ENCODE measurements at places on chromosomes 3 and 15. TPM values are rescaled to one million over a fixed set of nuclear protein-coding genes. Genes with fewer than 3 reads are reported as not detected.
A peak's percentile ranks its signal among the peaks of the same experiment; 100 is the strongest.

Gene MAP3K13
- total RNA-seq, result 6.8 TPM

DNA sequence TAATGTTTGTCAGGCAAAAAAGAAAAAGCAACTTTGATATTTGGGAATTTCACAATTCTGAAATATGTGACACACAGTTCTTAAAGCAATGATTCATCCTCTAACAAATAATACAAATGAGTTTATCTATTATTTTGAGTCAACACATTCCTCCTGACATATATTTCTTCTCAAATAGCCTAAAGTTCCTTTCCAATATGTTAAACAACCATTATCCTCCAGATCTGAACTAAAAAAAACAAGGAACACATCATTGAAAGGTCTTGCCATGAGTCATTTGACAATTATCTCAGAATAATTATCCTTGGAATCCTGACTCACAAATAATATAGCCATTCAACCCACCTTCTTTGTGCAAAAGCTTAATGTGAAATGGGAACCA, 208.7 kb upstream of the CDIN1 start:
- H3K27ac ChIP-seq, result no peak overlapping the region
- no peaks in the 10 kb centered on the region for H3K36me3 ChIP-seq
- no peak overlapping the region for H3K4me3 ChIP-seq
- no peak for DNase-seq

Gene RLBP1
- not detected for total RNA-seq

GRCh38 chr3:64905906-64906410, 218.2 kb upstream of the ADAMTS9 start:
- H3K4me1 ChIP-seq, result no peaks in the 10 kb centered on the region
- no peaks in the 10 kb centered on the region for H3K27me3 ChIP-seq
- no peak overlapping the region for H3K4me3 ChIP-seq

- no peaks in the 10 kb centered on the region for H3K36me3 ChIP-seq
- no peak overlapping the region for H3K4me3 ChIP-seq
- H3K27ac ChIP-seq, result no peak overlapping the region
- H3K27me3 ChIP-seq, result no peaks in the 10 kb centered on the region
These were observed 339.9 kb upstream of the RBMS3 start for GRCh38 chr3:28940994-28941393.

- no peak overlapping the region for H3K4me3 ChIP-seq
These were observed 8.6 kb downstream of the LPCAT4 start for GRCh38 chr15:34358367-34358766.

- H3K27ac ChIP-seq, result no peak overlapping the region
- no peak for DNase-seq
- H3K4me1 ChIP-seq, result peaks cover 5% of the 10 kb centered on the region
- H3K27me3 ChIP-seq, result peaks cover 76% of the 10 kb centered on the region
These were observed 33.7 kb downstream of the RORA start for GRCh38 chr15:61195116-61196002.

Gene BCHE
- total RNA-seq, result not detected

DNA sequence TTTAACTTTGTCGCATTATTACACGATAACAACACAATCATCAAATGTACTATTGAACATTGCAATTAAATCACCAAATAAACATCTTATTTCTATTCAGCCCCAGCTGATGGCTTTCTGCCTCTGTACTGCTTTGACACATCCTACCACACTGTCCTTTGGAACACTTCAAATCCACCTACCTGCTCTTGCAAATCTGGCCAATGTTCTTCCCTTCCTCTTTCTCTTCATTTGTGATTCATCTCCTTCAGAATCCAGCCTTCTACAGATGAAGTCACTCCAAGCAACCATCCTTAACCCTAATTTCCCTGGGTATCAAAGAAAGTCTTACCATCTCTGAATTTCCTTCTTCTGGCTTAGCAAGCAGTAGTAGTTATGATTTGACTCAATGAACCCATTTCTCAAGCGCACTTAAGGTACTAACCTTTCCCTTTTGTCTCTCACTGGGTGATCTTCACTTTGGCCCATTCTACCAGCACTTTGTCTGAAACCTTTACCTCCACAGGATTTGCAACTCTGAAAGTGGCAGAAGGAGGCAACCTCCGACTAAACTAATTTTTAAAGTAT, 502.9 kb downstream of the FOXP1 start:
- H3K4me3 ChIP-seq, result peak overlapping the region; percentile 31
- no peak for DNase-seq
- no peak overlapping the region for H3K27ac ChIP-seq
- H3K27me3 ChIP-seq, result no peaks in the 10 kb centered on the region

DNA sequence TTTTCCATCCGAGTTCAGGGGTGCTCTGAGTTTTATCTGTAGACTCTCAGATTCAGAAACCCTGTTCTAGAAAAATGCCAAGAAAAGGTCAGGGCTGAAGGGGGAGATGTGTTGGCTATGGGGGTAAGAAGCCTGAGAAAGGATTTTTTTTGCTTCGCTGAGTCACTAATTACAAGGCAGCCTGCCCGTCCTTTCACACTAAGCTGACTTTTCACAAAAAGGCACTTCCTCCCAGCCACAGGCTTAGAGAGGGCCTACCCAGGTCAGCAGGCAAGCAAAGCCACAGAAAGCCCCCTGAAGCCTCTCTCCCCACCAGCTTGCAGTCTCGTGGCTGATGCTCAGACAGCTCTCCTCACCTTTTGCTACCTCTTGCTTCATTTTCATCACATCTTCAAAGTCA, 192.6 kb upstream of the PRICKLE2 start:
- no peaks in the 10 kb centered on the region for H3K36me3 ChIP-seq
- H3K4me1 ChIP-seq, result peaks cover 2% of the 10 kb centered on the region
- H3K27me3 ChIP-seq, result peaks cover 28% of the 10 kb centered on the region
- no peak overlapping the region for H3K27ac ChIP-seq
- no peak for DNase-seq
